ENCODE measurements at places on chromosomes 13 and 19.
A peak's percentile ranks its signal among the peaks of the same experiment; 100 is the strongest.

GRCh38 chr13:77698201-77699058 is 943 bp downstream of the SLAIN1 start:
- DNase-seq = peak; percentile 59

- DNase-seq = no peak
These were observed 145.6 kb upstream of the KLHL1 start for GRCh38 chr13:70253834-70254233.

DNA sequence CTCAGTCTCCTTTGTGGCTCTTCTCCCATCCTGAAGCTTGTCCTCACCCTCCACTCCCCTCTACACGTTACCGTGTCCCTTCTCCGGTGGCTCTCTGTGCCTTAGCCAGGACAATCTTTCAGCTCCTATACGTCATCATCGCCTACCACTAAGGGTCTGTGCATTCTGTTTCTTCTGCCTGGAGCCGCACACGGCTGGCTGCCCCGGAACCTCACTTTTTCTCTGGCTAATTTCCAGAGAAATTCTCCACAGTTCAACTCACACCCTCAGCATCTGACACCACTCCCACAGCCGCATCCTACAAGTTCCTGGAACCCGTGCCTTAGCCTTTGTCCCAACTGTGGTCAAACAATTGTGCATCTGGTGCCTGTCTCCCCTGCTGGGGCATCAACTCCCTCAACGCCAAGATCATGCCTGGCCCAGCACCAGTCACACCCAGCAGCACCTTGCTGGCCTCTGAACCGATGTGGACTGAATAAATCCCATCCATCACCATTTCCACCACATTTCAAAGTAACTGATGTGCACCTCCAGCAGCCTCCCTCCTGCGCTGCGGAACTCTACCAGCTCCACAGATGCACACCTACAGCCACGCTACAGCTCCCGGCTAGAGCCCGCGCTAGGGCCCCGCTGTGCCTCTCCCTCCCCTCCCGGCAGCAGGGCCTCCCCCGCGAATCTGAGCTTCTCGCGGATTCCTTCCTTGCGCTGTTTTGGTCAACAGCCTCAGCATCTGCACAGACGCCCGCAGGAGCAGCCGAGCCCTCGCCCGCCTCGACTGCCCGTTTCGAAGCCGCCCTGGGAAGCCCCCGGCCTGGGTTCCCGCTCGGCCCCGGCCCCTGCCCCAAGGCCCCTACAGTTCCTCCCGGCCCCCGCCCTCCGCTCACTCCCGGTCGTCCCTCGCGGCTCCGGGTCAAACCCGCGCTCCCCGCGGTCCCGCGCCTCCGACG is 689 bp downstream of the DCUN1D2 start:
- DNase-seq = peak; percentile 79

GRCh38 chr19:1789261-1790041 is 22.6 kb downstream of the ATP8B3 start:
- DNase-seq = no peak

DNA sequence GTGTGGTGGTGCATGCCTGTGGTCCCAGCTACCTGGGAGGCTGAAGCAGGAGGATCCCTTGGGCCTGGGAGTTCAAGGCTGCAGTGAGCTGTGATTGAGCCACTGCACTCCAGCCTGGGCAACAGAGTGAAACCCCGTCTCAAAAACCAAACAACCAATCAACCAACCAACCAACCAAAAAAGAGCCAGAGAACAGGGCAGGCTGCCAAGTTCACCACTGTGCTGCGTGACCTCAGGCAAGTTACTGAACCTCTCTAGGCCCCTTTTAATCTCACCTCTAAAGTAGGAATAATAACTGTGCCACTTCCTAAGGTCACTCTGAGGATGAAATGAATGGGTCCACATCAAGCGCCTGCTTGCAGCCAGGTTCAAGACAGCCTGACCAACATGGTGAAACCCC is 16.9 kb downstream of the TJP3 start:
- no peak for DNase-seq

DNA sequence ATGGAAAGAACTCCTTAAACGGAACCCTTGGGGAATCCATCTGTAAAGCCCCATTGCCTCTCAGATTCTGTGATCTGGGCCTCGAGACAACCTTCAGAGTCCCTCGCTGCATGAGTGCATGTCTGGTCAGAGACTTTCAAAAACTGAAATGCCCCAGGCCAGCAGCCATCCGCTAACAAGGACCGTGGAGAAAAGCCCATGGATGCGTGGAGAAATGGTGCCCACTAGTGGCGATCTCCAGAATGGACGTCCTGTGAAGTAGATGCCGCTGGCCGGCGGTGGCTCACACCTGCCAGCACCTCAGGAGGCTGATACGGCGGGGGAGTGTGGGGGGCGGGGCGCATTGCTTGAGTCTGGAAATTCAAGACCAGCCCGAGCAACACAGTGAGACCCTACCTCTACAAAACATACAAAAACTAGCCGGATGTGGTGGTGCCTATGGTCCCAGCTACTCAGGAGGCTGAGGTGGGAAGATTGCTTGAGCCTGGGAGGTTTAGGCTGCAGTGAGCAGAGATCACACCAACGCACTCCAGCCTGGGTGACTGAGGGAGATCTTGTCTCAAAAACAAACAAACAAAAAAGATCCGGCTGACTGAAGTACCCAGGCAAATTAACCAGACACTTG is 7.9 kb upstream of the CDC16 start:
- peak; percentile 75 for DNase-seq

DNA sequence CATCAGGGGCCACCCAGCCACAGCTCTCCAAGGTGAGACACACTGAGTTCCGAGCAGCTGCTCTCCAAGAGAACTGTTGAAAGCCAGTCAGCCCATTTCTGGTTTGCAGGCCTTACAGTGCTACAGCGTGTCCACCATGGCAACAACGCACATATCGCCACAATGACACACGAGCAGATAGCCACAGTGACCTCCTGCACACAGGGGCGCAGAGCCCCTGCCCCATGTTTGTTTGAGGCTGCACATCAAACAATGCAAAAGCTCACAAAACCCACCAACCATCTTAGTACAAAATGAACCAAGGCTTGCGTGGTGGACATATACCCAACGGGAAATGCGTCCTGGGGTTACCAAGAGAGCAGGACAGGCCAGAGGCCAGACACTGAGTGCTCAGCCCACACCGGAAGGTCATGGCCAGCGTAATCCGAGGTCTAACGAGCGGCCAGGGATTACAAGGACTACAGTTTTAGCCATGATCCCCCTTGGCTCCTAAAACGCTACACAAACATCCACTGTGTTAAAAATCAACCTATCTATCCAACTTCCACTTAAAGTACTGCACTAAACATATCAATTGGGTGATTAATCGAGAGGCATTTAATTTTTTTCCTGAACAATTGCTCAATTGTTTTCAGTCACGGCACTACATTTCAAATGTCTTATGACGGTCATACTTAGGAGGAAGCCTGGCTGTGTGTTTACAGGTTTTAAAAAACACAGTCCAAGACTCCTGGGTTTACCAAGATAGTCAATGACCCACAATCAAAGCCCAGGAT is 56.0 kb downstream of the STK24 start:
- DNase-seq = no peak

DNA sequence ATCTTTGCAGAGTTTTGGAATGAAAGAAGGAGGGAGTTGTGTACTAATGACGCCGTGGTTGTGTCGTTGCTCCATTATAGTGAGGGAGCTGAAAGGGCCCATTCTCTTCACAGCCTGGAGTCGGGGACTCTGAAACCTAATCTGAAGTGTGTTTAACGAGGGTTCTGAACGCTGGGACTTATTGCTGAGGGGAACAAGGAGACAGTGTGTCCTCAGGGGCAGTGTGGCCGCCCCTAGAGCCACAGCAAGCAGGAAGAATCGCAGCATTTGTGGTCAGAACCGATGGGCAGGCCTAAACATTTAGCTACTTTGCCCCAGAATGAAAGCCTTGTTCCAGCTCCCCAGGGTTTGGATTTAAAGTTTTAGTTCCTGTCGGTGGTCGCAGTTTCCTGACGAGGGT is 156.4 kb upstream of the RNF113B start:
- no peak for DNase-seq

DNA sequence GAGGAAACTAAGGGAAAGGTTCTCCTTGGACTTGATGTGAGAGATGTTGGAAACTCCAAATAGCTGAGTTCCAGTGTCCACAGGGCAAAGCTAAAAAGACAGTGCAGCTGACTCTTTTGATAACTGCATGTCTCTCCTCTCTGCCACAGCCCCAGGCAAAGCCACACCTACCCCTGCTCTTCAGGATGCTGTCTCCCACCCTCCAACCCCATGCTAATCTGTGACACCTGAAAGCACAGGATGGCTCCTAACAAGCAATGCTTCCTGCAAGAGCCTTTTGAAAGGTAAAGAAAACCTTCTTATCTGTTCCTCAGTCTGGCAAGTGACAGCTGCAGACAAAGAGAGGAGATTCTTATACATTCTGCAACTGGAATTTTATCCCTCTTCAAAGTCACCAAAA is 14.5 kb downstream of the SLC46A3 start:
- no peak for DNase-seq

DNA sequence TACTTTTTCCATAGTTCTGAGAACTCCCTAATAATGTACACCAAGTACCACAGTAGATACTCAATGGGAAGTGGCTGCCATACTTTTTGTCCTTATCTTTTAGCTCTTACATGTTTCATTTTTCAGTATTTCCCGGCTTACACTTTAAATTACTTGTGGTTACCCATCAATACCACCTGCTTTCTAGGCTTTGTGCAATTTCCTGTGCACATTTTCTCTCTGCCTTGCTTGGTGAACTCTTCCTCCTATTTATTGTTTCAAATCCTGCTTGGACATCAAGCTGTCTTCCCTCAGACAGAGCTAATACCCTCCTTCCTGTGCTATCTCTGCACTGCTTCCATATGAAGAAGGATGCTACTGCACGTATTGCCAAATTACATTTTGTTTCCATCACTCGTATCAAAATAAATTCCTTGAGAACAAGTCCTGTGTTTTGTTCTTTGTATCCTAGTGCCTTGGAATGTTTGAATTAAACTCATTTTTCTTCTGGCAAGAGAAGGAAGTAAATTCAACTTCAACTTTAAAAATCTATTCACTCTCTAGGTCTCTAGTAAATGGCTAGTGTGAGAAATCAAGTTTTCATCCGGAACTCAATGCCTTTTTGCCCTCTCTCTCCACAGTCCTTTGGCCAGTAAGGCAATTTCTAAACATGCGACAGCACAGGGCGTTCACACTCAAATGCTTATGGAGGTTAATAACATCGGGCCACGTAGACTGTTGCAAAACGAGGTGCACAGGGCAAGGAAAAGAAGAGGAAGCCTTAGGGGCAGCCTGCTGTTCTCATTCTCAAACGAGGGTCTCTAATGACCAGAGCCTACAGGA is 5.6 kb downstream of the ZAR1L start:
- DNase-seq = no peak

DNA sequence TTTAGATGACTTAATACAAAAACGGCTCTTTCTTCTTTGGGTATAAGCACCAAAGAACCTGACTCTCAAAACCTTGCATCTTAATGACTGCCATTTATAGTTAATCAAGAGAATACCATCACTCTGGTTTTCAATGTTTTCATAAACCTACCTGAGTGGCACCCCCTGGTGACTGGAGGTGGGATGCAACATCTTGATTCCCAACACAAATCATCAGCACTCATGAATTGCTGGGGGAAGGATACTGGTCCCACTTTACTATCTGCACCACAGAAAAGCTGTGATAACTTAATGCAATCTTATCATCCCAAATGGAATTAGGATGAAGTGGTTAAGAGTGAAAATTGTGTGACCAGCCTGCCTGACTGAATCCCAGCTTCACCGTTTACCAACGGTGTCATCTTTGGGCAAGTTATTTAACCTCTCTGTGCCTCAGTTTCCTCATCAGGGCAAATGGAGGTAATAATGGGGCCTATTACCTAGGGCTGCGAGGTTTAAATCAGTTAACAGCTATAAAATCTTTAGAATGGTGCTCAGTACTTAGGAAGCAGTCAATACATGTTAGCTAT is 366.4 kb downstream of the KLF12 start:
- DNase-seq = no peak

DNA sequence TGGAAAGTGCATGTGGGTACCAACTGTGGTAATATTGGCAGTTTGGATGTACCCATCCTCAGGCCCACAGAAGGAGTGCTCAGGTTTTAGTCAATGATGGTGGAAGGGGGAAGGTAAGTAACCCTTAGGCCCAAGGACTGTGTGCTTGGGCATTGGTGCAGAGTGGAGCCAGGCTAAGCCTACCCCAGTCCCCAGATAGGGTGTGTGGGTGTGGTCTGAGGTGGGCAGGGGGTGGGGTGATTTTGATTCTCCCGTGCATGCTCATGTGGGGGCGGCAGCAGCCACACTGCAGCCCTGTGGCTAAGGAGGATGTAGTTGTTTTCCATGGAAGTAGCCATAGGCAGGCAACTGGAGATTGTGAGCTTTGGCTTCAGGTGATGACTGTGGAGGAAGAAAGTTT is 2197.3 kb downstream of the PCDH9 start:
- DNase-seq = no peak

- DNase-seq = no peak
These were observed 8.1 kb upstream of the IPO5 start for GRCh38 chr13:97945342-97945741.

GRCh38 chr13:63112799-63113395 is 1697.2 kb upstream of the PCDH20 start:
- DNase-seq = no peak

DNA sequence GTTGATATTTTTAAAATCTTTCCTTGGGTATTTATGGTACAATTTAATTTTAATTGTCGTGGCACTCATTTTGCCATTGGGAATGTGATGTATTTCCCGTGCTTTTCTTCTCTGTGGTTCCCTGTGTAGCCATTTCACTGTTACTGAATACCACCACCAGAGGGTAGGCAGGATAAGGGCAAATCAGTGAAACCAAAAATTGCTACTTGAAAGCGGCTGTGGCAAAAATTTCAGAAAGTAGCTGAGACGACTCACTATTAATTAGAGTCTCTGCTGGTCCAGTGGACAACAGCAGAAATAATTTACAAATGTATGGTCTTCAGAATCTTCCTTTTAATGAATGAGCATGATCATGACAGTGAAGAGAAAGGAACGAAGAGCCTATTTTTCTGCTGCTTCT is 34.4 kb upstream of the MIR17HG start:
- no peak for DNase-seq

- no peak for DNase-seq
These were observed 113.6 kb upstream of the MBNL2 start for GRCh38 chr13:97108530-97108900.

- DNase-seq = no peak
These were observed 147.5 kb downstream of the CYSLTR2 start for GRCh38 chr13:48801255-48801654.

GRCh38 chr13:89310943-89311672 is 1639.9 kb downstream of the SLITRK5 start:
- DNase-seq = no peak

- peak; percentile 51 for DNase-seq
These were observed 12.4 kb upstream of the CNFN start for GRCh38 chr19:42402376-42403116.

GRCh38 chr13:41416276-41416675 is 41.1 kb upstream of the RGCC start:
- no peak for DNase-seq
